ENCODE measurements at places on chromosomes 1 and 21.

- no peak for DNase-seq
Measured at GRCh38 chr1:11168731-11169130, 20.4 kb upstream of the ANGPTL7 start.

DNA sequence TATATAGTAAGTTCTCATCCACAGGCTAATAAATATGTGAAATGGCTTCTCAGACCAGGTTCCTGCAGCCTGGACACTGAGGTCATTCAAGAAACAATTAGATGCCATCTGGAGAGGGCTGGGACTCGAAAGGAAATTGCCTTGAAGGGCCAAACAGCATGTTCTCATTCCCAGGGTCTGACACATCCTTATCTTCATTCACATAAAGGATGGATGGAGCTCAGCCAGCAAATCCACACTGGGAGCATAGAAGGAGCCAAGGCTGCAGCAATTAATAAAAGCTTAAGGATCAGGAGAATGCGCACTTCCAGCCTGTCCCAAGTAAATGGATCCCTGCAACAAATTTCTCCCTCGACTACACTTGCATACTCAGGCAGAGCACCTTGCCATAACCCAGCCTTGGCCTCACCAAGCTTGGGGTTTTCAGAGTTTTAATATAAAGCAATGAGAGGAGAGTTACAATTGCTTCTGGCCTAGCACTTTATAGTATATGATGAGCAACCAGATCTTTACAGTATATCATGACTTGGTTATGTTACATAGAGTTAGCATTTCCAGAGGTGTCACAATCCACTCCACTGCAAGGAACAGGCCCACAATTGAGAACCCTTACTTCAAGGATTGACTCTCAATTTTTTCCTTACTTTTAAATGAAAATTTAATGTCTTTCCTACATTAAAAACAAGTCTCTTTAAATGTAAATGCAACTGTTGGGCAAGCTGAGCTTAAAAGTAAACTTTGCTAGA is 55.9 kb downstream of the BCAR3 start:
- DNase-seq: no peak

GRCh38 chr1:17538010-17538409 is 1.5 kb upstream of the ARHGEF10L start:
- DNase-seq: no peak

GRCh38 chr1:46525253-46525983 is 26.0 kb downstream of the KNCN start:
- no peak for DNase-seq

DNA sequence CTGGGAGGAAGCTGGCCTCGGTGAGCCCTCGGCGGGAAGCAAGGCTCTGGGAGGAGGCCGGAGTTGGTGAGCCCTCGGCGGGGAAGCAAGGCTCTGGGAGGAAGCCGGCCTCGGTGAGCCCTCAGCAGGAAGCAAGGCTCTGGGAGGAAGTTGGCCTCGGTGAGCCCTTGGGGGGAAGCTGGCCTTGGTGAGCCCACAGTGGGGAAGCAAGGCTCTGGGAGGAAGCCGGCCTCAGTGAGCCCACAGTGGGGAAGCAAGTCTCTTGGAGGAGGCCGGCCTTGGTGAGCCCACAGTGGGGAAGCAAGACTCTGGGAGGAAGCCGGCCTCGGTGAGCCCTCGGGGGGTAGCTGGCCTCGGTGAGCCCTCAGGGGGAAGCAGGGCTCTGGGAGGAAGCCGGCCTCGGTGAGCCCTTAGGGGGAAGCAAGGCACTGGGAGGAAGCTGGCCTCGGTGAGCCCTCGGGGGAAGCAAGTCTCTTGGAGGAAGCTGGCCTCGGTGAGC is 36.0 kb downstream of the KRTAP10-1 start:
- DNase-seq: no peak

- DNase-seq: no peak
Measured at GRCh38 chr1:215273838-215274516, 191.4 kb downstream of the KCNK2 start.

DNA sequence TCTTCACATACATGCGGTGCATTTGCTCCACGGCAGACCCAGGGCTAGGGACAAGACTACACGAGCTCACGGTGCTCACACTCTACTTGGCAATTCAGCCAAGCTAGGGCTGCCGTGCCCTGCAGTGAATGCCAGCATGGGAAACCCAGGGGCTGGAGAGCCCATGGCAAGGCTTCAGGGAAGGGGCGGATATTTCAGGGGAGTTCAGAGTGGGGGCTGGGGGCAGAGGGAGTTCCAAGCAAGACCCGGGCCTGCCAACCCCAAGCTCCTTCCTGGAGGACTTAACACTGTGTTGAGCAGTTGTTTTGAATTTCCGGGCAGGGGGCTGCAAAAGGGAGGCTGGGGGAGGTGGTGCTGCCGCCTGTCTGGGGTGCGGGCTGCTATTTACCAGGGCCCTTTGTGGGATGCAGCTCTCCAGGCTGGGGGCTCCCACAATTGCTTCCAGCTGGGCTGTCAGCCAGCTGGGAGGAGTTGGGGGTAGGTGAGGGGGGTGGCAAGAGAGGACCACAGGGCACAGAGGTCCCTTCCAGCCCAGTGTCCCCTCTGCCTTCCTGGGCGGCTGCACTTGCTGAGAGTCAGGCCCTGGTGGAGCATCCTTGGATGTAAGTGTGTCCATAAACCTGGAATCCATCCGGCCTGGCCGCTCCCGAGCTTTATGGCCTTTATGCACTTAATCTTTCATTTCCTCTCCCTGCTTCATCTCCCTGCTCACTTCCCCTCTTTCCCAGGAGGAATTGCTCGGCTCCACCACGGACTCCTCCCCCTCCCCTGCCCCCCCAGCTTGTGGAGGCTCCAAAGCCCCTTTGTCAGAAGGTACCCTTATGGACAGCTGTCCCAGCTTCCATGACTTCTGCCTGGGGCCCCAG is 55.8 kb upstream of the SSBP3 start:
- DNase-seq: no peak

- DNase-seq: peak; percentile 12
Measured at GRCh38 chr1:209601809-209602657, 18.5 kb downstream of the CAMK1G start.

DNA sequence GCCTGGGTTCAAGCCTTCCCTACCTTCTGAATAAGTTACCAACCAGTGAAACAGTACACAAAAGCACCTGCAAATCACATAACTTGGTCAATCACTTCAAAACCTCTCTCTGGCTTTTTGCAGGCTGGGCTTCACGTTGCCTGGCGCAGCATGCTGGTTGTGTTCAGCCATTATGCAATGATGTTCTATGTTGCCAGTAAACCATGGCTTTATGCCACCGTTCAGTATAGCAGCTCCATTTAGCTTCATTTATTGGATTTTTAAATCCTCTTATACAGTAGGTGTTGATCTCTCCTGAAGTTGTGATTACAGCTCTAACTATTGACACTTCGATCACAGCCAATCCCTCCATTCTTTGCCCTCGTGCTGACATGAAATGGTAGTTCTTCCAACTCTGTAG is 233.6 kb upstream of the PTBP2 start:
- no peak for DNase-seq

DNA sequence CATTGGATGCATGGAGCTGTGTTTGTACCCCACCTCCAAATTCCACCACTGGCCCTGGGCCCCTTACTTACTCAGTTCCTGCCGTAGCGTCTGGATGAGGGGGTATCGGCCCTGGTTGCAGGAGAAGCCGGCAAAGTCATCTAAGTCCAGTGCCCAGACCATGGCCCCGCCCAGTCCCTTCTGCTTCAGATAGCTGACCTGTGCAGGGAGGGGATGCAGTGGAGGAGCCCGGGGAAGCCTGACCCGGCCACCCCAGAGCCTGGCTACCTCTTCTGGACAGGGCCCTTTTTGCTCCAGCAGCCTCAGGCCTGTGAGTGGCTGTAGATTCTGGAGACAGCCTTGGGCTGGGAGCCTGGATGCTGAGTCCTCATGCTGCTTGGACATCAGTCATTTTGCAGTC is 11.8 kb downstream of the CHIT1 start:
- DNase-seq: no peak

- DNase-seq: peak; percentile 2
Measured at GRCh38 chr1:152398812-152399698, 15.0 kb downstream of the CRNN start.

GRCh38 chr1:1090424-1091343 is 16.6 kb upstream of the RNF223 start:
- no peak for DNase-seq

DNA sequence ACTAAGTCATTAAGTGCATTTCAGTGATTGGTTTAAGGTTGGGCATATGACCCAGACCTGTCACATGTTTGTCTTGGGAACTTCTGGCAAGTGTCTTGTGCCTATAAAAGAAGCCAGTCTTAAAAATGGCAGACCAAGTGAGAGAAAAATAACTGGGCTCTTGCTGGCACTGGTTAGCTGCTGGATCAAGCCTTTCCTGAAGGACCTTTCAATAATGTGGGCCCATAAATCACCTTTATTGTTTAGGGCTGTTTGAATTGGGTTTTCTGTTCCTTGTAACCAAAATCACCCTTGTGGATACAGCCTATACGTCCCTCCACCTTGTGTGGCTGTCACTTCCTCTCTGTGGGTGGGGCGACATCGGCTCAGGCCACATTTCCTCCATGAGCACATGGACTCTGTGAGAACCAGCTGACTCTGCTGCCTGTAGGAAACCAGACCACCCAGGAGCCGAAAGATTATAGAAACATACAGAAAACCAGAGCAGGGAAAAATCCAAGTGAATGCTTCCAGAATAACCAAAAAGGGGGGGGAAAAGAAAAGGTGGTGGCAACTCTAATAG is 25.6 kb upstream of the WNT4 start:
- DNase-seq: no peak

DNA sequence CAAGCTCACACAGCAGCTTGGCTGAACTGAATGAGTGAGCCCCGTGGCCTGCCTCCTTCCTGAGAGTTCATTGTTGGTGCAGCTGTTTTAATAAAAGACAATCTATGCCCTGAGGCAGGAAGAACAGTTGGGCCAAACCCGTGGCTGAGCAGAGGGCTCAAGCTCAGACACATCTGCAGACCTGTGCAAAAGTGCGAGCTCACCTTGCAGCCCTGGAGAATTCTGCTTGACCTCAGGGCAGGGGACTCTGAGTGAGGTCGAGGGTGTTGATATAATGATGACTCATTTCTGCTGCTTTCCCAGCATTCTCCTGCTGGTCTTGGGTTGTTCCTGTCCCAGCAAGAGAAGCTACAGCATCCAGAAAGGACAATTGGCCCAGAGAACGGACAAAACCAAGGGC is 61.0 kb downstream of the ATP5PO start:
- DNase-seq: no peak

DNA sequence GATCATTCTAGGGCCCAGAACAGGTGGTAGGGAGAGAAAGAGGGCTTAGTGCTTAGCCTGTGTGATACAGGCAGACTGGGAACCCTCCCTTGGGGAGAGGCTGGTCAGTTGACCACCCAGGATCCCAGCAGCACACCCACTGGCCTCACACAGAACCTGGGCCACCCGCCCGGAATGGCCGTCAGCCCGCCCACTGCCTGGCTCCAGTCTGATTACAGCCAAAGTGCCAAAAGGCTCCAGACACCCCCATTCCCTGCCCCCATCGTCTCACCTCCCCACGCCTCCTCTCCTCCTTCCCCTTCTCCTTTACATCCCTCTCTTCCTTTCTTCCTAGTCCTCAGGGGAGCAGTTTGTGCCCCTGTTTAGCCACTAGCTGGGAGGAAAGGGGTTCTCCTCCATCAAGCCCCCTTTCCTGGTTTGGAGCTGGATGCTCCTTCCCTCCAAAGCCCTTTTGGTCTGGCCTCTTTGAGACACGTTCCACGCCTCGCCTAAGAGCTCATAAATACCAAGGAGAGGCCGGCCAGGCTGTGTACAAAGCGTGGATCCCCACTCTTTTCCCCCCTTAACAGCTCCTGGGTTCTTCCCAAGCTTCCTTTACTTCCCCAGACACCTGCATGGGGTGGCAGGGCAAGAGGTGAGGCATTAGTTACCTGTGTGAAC is 4.6 kb upstream of the WNT2B start:
- DNase-seq: no peak

DNA sequence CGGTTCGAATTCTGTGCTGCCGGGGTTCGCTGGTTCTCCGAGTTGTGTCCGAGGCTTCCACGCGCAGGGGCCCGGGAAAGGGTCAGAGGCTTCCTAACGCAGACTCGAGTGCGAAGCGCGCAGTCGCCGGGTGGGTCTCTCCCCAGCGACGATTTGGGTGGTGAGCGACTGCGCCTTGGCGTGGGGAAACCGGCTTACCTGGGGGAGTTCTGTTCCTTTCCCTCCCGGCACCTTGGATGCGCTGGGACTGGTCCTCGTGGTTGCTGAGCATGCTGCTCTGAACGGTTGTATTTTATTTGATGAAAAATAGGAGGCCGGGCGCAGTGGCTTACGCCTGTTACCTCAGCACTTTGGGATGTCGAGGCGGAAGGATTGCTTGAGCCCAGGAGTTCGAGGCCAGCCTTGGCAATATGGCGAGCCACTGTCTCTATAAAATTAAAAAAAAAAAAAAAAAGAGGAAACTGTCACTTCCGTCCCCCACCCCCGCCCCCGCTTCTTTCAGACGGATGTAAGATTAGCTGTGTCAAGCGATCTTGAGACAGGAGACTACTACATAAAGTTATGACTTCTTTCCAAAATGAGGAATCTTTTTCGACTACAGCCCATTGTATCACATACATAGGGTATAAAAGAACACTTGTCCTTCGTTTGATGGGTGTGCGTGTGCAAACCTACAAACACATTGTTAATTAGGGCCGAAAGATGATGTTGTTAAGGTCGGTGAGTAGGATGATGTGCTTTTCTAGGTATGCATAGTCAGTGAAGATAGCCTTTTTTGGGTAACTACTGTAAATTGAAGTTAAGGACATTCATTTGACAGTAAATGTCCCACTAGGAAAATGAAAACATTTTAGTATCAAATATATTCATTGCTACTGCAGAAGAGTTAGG is at the start of gene CCDC18:
TSS of gene CCDC18 (plus strand) at position 2 of the 891 bp plus-strand sequence. CDS start 2,638 bp downstream, outside the sequence.
- no peak for DNase-seq

DNA sequence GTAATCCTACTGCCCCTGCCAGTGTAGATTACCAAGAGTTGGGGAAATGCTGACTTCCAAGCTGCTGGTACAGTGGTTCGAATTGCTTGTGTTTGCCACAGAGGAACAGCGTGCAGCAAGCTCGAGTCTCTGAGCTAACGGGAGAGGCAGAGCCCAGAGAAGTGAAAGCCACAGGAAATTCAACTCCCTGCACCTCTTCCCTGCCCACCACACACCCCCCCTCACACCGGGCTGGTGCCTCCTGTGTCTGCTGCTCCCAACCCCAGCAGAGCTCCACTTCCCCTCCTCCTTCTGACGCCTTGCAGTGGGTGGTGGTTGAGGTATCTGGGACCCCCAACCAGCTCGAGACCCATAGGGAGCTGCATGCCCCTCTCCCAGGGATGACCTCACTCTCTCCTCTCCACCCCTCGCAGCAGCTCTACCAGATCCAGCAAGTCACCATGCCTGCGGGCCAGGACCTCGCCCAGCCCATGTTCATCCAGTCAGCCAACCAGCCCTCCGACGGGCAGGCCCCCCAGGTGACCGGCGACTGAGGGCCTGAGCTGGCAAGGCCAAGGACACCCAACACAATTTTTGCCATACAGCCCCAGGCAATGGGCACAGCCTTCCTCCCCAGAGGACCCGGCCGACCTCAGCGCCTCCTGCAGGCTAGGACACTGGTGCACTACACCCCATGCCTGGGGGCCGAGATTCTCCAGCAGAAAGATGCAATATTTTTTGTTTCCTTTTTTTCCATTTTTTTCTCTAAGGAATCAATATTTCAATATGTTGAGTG is 13.1 kb upstream of the KCNQ4 start:
- DNase-seq: no peak

- no peak for DNase-seq
Measured at GRCh38 chr1:29524285-29525065, 288.2 kb downstream of the PTPRU start.
